T-helper 17 cell (primary cell): ENCODE measurements at places on chromosomes 2 and 18. TPM values are rescaled to one million over a fixed set of nuclear protein-coding genes. Genes with fewer than 3 reads are reported as not detected.

DNA sequence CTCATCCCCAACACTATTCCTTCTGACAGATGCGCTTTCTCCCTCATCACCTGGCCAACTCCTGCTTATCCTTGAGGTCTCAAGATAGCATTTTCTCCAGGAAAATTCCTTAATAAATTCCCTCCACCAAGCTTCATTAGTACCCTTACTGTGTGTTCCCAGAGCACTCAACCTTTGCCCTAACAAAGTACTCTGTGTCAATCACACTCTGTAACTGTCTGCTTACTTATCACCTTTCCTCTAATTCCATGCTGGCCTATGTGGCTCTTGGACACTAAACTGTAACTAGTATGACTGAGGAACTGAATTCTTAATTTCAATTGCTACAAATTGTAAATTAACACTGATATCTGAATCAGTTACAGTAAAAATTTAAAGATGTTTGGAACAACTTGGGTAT, 17.9 kb upstream of the NEUROD1 start:
- peaks cover 22% of the 10 kb centered on the region for H3K27me3 ChIP-seq
- H3K4me1 ChIP-seq: no peaks in the 10 kb centered on the region
- H3K4me3 ChIP-seq: no peak overlapping the region
- peaks cover 4% of the 10 kb centered on the region for H3K36me3 ChIP-seq
- no peak for DNase-seq
- no peak overlapping the region for H3K27ac ChIP-seq

GRCh38 chr2:223041527-223042109, 10.4 kb upstream of the KCNE4 start:
- no peaks in the 10 kb centered on the region for H3K36me3 ChIP-seq
- H3K27ac ChIP-seq: no peak overlapping the region

GRCh38 chr18:58046093-58046793, 2.2 kb downstream of the NEDD4L start:
- peaks cover 18% of the 10 kb centered on the region for H3K4me1 ChIP-seq
- no peak overlapping the region for H3K27ac ChIP-seq
- peaks cover 3% of the 10 kb centered on the region for H3K36me3 ChIP-seq
- peaks cover 28% of the 10 kb centered on the region for H3K27me3 ChIP-seq

KIF5C gene
- 32.0 TPM for total RNA-seq

- H3K36me3 ChIP-seq: peaks cover 2% of the 10 kb centered on the region
- H3K4me3 ChIP-seq: no peak overlapping the region
- H3K27ac ChIP-seq: no peak overlapping the region
- DNase-seq: no peak
Observed at GRCh38 chr18:75810961-75811551, 383.6 kb upstream of the SMIM21 start.

DNA sequence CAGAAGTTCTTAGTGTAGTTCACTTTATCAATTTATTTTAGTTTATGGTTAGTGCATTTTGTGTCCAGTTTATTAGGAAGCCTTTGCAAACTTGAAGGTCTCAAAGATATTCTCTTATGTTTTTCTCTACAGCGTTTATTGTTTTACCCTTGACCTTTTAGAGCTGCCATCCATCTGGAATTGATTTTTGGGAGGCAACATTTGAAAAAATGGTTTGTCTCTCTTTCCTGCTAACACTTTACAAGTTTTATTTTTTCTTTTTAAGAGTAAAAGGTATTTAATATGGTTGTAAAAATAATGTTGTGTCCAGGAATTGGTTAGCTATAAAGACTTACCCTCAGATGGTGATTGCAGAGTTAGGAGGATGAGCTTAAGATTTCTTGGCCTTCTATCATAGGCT, 14.0 kb downstream of the GORASP2 start:
- H3K4me3 ChIP-seq: no peak overlapping the region
- no peak overlapping the region for H3K27ac ChIP-seq
- H3K27me3 ChIP-seq: no peaks in the 10 kb centered on the region

- H3K4me3 ChIP-seq: no peak overlapping the region
- H3K27ac ChIP-seq: no peak overlapping the region
- H3K4me1 ChIP-seq: peaks cover 13% of the 10 kb centered on the region
- H3K27me3 ChIP-seq: peaks cover 14% of the 10 kb centered on the region
- H3K36me3 ChIP-seq: no peaks in the 10 kb centered on the region
Observed at GRCh38 chr2:1132328-1132969, 181.8 kb downstream of the SNTG2 start.

DNA sequence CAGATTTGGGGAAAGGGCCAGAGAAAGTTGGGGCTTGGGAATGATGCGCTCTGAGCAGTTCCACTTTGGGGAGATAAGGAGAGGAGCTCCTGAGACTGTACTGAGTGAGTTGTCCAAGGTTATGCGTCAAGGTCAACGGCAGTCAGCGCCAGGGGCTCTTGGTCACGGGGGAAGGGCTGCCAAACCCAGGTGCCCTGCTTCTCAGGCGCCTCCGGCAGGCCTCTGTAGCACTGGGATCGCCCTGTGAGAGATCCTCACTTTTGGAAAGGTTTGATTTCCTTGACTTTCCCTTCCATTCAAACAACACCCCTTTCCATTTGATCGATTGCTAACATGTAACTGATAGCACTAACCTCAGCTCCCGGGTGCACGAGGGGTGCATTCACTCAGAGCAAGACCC, 136.5 kb upstream of the SOX11 start:
- no peak for DNase-seq
- H3K27me3 ChIP-seq: no peaks in the 10 kb centered on the region
- no peak overlapping the region for H3K27ac ChIP-seq
- H3K4me3 ChIP-seq: no peak overlapping the region
- no peaks in the 10 kb centered on the region for H3K36me3 ChIP-seq

GRCh38 chr2:201643216-201643890, at the start of gene TMEM237:
Gene TMEM237, minus strand, starts transcription at chr2:201643503. Its CDS starts 103 bp downstream, at chr2:201643400.
- H3K27ac ChIP-seq: peak within 1 kb of the TSS; percentile 91
- H3K36me3 ChIP-seq: no peaks in the 10 kb centered on the region

GRCh38 chr2:174022431-174022830, 57.3 kb upstream of the SP3 start:
- H3K4me3 ChIP-seq: no peak overlapping the region
- H3K36me3 ChIP-seq: no peaks in the 10 kb centered on the region
- no peak for DNase-seq

GAD1 gene
- total RNA-seq: not detected

RTP5 gene
- not detected for total RNA-seq

GPR75 gene
- 1.8 TPM for total RNA-seq

GRCh38 chr2:3986530-3987258, 283.3 kb downstream of the DCDC2C start:
- H3K27ac ChIP-seq: no peak overlapping the region
- H3K27me3 ChIP-seq: no peaks in the 10 kb centered on the region
- DNase-seq: no peak
- no peak overlapping the region for H3K4me3 ChIP-seq
- H3K36me3 ChIP-seq: no peaks in the 10 kb centered on the region

DNA sequence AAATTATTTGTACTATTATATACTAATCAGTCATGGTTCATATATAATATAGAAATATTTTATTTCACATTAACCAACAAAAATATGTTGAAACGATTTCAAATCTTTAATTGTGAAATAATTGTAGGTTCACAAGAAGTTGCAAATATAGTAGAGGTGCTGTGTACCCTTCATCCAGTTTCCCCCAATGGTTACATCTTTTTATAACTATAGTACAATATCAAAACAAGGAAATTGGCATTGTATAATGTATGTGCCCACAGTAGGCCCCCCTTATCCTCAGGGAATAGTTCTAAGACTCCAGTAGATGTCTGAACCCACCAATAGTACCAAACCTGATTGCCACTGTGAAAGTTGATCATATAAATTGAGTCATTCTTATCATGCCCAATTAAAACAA, 7.4 kb upstream of the CYB5A start:
- H3K36me3 ChIP-seq: no peaks in the 10 kb centered on the region
- no peak overlapping the region for H3K4me3 ChIP-seq
- H3K27ac ChIP-seq: no peak overlapping the region

GRCh38 chr2:210559182-210559581, 2.8 kb downstream of the CPS1 start:
- H3K27me3 ChIP-seq: no peaks in the 10 kb centered on the region
- H3K36me3 ChIP-seq: no peaks in the 10 kb centered on the region
- no peak overlapping the region for H3K4me3 ChIP-seq
- DNase-seq: no peak

DNA sequence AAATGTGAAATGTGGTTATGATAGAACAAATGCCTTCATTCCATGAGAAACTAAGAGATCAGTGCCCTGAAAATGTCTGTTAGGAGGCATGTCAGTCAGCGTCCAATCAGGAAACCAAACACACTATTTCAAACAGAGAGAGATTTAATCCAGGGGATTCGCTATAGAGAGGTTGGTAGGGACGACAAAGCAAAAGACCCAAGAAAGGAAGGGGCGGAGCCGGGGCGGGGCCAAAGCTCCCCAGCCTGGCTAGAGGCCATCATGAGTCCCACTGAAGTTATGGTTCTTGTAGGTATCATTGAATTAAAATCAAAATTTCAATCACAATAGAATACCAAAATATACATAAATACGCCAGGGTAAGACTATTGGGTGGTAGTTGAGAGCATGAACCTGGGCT, 32.9 kb upstream of the RNF149 start:
- H3K4me1 ChIP-seq: peaks cover 21% of the 10 kb centered on the region
- no peaks in the 10 kb centered on the region for H3K27me3 ChIP-seq
- peaks cover 2% of the 10 kb centered on the region for H3K36me3 ChIP-seq
- no peak for DNase-seq
- H3K4me3 ChIP-seq: peak overlapping the region; percentile 69

GRCh38 chr18:55300936-55301531, 287.0 kb downstream of the TCF4 start:
- no peaks in the 10 kb centered on the region for H3K4me1 ChIP-seq
- H3K27ac ChIP-seq: no peak overlapping the region
- no peak for DNase-seq

TSPYL6 gene
- total RNA-seq: not detected

GRCh38 chr2:27249891-27250651, 12.8 kb downstream of the SLC30A3 start:
- peaks cover 3% of the 10 kb centered on the region for H3K4me1 ChIP-seq
- H3K27ac ChIP-seq: no peak overlapping the region
- peak; percentile 33 for DNase-seq
- peaks cover 2% of the 10 kb centered on the region for H3K36me3 ChIP-seq
- H3K4me3 ChIP-seq: no peak overlapping the region

DNA sequence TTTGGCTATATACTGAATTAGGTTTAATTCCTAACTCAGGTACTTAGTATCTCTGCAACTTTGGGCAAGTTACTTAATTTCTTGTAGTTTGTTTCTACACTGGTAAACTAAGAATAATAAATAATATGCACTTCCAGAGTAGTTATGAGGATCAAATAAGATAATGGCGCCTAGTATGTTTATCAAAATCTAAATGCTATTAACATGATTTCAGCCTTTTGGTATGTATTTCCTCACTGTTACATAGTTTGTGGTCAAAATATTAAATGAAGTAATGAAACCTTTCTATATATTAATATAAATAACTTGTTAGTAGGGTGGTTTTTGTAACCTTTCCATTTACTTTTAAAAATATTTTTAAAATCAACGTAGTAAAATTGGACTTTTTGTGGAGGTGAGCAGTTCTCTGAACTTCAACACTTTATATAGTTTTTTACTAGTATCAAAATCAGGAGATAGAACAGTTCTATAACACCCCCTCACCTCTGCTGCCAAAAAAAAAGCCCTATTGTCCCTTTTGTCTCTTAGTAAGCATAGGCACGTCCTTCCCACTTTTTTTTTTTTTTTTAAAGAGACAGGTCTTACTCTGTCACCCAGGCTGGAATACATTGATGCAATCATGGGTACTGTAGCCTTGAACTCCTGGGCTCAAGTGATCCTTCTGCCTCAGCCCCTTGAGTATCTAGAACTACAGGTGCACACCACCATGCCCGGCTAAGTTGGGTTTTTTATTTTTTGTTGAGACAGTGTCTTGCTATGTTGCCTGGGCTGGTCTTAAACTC, 44.8 kb downstream of the RAB3GAP1 start:
- no peaks in the 10 kb centered on the region for H3K27me3 ChIP-seq
- no peak for DNase-seq
- no peak overlapping the region for H3K27ac ChIP-seq
- H3K4me3 ChIP-seq: no peak overlapping the region
